ENCODE measurements at places on chromosomes 6 and 20. TPM values are rescaled to one million over a fixed set of nuclear protein-coding genes. Genes with fewer than 3 reads are reported as not detected.

OXT gene
- not detected for total RNA-seq

OR2H2 gene
- not detected for total RNA-seq

GSTA1 gene
- not detected for total RNA-seq

DEFB113 gene
- not detected for total RNA-seq

VGLL2 gene
- total RNA-seq, result not detected

SIRPA gene
- 62.9 TPM for total RNA-seq

HLA-DRB1 gene
- total RNA-seq, result 157 TPM

RNF182 gene
- total RNA-seq, result 0.60 TPM

DEFB114 gene
- not detected for total RNA-seq

LRRN4 gene
- total RNA-seq, result 0.36 TPM

GMNN gene
- total RNA-seq, result 5.3 TPM

VSX1 gene
- not detected for total RNA-seq

SNAI1 gene
- total RNA-seq, result 10.4 TPM

HCRTR2 gene
- total RNA-seq, result not detected

PNLDC1 gene
- 0.26 TPM for total RNA-seq

DNA sequence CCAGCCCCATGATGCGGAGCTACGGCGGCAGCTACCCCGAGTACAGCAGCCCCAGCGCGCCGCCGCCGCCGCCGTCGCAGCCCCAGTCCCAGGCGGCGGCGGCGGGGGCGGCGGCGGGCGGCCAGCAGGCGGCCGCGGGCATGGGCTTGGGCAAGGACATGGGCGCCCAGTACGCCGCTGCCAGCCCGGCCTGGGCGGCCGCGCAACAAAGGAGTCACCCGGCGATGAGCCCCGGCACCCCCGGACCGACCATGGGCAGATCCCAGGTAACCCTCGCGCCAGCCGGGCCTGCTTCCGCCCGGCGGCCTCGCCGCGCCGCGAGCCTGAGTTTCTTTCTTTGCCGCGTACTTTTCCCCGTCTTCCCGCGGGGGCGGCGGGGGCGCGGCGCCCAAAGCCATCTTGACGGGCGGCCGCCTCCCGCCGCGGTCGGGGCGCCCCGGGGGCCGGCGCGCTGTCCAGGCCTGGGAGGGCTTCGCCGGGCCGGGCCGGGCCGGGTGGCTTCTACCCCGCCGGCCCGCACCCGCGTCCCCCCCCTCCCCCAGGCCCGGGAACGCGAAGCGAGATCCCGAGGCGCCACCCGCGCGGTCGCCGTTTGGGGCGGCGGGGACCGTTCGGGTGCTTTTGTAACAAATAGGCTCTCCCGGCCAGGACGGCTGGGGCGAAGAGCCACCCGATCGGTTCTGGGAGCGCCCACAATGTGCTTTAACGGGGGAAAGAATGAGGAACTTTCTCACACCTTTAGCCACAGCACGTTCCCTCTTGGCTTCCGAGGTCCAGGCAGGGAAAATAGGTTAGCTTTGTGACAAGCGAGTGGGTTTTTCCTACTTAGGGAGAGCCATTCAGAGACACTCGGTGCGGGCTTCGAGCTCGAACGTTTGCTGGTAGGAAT lies 2.3 kb downstream of the ARID1B start:
- DNase-seq, result peak; percentile 86

DNA sequence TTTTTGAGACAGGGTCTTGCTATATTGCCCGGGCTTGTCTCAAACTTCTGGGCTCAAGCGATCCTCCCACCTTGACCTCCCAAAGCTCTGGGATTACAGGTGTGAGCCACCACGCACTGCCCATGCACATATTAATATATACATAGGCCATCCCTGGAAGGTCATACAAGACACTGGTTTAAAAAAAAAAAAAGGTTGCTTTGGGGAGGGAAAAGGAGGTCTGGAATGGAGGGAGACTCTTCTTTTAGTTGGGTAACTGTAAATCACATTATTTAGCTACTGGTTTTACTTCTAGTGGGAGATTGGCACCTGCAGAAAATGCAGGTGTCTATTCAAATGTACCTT lies 4.1 kb upstream of the SNAI1 start:
- no peak for DNase-seq

- no peak for DNase-seq
Observed at GRCh38 chr6:70103798-70104197, 199.1 kb downstream of the COL9A1 start.

GRCh38 chr6:69883551-69883950 lies 17.2 kb downstream of the COL19A1 start:
- no peak for DNase-seq

DNA sequence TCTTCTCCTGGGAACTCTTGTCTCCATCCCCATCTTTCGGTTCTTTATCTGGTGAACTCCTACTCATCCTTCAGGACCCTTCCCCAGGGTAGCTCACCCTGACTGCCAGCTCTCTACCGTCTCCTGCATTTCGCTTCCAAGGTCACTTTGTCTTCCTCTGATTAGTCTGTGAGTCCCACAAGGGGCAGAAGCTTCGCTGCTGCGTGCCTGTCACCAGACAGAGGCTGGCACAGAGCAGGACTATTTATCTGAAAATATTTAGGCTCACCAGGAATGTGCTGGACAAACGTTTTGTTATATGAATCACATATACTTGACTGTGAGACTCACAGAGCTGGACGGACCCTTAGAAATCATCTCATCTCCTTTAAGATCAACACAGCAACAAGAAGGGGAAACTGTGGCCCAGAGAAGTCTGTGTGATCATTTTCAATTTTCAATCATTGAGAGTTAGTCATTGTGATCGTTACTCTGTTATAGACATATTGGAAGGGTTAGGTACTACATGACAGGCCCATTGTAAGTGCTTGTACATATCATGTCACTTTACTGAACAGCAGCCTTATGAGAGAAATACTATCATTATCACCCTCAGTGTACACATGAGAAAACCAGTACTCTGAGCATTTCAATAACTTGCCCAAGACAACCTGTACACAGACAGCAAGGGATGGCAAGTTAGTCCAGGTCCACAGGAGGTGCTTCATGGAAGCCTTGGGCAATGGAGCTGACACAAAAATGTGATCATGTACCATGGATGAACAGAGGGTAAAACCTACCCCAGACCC lies 51.4 kb downstream of the JPH2 start:
- peak; percentile 19 for DNase-seq

DNA sequence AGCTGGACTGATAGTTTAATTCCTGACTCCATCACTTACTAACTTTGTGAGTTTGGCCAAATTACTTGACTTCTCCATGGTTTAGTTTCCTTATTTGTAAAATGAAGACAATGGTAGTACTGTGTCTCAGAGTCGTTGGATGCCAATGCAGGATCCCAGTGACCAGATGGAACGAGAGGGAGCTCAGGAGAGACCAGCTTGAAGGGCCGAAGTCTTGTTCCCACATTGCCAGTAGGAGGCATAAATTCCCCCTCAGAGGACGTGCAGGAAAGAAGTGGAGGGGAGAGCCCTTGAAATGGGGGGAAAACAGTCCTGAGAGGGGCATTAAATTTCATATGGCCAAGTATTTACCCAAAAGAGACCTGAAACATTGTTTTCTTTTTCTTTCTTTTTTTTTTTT lies 2.1 kb upstream of the MUC22 start:
- DNase-seq, result no peak

GRCh38 chr6:43508481-43509141 lies 1.5 kb downstream of the LRRC73 start:
- no peak for DNase-seq

DNA sequence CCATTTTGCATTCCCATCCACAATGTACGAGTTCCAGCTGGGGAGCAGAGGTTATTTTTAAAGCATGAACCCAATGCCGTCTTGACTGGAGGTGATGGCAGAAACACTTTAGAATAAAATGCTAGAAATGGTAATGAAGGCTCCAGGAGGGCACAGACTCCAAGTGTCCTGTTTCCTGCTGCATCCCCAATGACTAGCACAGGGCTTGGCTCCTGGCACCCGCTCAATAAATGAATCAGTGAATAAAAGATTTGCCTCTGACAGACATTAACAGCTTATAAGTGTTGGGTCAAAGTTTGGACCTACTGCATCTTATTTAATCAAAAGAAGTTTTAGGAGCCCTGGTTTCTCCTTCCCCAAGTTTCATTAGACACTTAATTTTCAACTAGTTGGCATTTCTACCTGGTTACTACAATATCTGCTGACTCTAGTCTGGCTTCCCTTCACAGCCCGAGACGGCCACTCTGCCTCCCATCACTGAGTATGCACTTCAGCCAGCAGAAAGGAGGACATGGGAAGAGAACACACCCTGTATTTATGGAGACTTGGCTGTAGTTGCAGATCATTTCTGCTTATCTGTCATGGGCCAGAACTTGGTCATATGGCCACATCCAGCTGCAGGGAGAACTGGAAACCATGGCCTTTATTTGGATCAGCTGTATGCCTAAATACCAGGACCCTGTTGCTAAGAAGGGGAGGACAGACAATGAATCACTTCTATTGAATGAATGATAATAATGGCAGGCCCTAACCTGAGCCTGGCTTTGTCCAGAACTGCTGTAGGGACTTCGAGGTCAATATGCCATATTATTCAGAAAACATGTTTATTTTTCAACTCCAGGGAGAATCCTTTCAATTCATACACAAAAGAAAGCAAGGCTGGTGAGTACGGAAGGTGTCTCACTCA lies 63.1 kb downstream of the TTI1 start:
- DNase-seq, result no peak

- no peak for DNase-seq
Observed at GRCh38 chr6:139394027-139394649, 19.7 kb upstream of the CITED2 start.

- DNase-seq, result no peak
Observed at GRCh38 chr6:72636215-72636614, 14.4 kb downstream of the KCNQ5 start.

- no peak for DNase-seq
Observed at GRCh38 chr20:38369389-38369788, 23.1 kb downstream of the LBP start.

GRCh38 chr6:111972745-111973117 lies 81.2 kb upstream of the CCN6 start:
- no peak for DNase-seq

- DNase-seq, result peak; percentile 65
Observed at GRCh38 chr20:29742699-29743100, 1514.8 kb upstream of the DEFB115 start.

GRCh38 chr6:52288216-52288615 lies 3.7 kb upstream of the MCM3 start:
- DNase-seq, result no peak

- DNase-seq, result peak; percentile 82
Observed at GRCh38 chr20:5001174-5002076, at the start of gene SLC23A2. SLC23A2 (minus strand) TSS chr20:5001510; CDS start chr20:4932562, 68,948 bp downstream.

DNA sequence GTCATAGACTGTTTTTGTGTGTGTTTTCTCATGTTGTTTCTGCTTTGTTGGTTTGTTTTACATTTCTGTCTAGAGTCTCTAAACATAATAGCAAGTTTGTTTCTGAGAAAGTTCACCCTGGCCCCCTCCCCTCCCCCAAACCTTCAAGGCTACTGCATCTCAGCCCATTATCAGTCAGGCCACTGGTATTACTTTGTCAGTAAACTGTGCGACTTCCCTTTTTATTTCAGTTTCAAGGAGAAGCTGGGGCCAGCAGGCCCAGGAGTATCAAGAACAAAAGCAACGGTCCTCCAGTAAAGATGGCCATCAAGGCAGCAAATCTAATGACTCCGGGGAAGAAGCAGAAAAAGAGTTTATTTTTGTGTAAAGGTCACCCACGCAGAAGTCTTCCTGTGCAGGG lies 32.8 kb upstream of the SCGN start:
- no peak for DNase-seq

DNA sequence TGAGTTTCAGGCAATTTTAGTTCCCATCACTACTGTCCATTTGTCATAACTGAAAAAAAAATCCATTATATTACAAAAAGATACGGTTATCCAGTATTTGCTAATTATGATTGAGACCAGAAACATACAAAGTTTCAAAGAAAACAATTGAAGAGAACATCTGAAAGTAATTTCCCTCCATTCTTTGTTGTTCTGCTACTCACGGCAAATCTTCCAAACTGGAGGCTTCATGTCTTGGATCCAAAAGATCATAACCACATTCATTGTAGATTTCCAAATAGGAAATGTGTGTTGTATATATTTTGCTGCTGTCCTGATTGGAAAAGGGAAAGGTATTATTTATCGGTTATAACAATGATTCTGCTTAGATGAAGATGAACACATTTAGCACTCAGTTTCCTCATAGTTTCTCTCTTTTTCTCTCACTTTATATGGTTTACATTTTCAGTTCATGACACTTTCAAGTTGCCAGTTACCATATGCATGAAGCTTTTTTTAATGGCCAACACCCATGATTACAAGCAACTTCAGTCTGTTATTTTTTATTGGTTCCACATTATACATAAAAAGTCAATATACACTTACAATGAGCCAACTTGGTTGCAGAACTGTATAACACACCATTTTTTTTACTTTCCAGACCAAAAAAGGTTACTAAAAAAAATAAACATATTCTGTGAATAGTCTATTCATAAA lies 90.4 kb downstream of the KIF6 start:
- DNase-seq, result no peak

DNA sequence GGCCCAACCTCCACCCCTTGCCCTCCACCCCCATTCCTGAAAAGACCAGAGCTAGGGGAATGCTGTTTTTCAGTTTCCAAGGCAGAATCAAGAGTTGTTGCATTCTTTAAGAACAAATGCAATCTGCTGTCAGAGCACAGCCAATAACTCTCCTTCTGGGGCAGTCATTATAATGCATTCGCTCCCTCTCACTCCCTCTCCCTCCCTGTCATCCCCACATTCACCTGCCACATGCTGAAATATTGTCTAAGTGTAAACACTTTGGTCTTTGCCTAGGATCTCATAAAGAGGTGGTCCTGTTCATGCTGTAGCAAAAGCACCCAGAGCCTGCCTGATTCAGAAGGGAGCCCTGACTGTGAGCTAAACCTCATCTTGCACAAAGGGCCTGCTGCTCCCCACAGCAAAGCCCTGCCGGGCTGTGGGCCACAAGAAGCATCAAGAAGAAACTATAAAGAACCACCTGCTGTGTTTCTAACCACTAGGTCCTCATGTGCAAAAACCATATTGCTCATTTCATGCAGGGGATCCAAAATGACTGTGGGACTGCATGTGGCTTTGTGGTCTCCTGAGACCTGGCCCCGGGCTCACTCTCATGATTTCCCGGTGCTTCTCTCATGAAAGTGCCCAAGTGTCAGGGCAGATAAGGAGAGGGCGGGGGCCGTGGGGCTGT lies 85.6 kb downstream of the GPR6 start:
- no peak for DNase-seq

DNA sequence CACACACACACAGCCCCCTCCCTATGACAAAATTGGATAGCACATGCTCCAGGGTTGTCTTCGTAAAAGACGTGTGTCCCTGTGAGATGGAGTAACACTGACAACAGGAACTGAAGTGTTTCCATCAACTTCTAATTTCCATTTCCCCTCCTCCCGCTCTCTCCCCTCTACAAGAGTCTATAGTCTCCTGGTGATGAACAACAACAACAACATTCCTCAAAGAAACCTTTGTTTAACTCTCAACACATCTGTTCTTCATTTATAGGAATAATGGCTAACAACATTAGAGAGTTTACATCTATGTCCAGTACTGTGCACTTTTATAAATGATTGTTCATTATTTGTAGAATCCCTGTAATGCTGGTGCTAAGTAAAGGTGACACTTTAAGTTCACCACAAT lies 205.8 kb upstream of the SSTR4 start:
- no peak for DNase-seq

Data from aorta (tissue), 5 donors.